ENCODE measurements at places on chromosomes 13 and 19.

DNA sequence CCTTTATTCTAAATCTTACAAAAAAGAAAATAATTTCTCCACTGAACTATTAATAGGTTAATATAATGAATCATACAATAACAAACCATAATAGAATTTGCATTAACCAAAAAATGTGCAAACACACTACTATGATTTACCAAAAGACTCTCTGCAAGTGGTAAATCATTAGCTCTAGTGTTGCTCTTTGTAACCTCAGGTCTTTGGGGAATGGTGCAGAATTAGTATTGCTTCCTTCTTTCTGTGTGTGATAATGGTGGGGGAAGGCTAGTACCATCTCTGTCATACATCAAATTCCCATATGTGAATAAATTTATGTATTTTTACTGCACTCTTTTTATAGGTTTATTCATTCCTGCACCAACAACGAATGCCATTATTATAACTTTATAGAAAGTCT lies 105.1 kb downstream of the COG6 start:
- DNase-seq: no peak

DNA sequence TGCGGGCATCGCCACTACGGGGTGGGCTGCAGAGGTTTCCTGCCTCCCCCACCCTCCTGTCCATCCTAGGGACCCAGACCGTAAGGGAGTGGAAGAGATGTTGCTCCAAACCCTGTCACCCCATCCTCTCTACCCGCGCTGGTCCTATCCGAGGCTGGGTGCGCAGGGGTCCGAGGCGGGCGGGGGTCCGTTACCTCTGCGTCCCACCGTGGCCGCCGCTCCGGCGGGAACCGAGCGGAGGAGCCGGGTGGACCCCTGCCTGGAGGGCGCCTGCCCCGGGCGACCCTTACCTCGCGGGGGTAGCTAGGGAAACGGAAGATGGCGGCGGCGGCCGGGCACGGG lies at the start of gene DGKH:
TSS of gene DGKH (plus strand) at position 307 of the 342 bp plus-strand sequence. CDS start 126 bp downstream, outside the sequence.
- DNase-seq: no peak

DNA sequence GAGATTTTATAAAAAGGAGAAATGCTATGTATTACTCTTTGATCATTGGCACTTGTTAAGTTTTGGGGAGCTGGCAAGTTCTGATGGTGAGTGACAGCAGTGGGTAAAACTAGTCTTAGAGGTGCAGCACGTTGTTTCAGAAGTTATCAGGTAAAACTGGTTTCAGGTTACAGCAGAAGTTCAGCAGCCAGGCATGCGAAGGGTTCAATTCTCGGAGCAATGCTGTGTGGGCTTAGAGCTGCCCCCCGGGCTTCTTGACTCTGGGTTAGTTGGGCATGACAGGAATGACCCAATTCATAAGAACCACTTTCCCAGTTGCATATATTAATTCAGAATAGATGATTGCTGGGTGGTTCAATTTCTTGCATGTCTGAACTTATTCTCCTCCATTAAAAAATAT lies 34.8 kb downstream of the ING1 start:
- no peak for DNase-seq

DNA sequence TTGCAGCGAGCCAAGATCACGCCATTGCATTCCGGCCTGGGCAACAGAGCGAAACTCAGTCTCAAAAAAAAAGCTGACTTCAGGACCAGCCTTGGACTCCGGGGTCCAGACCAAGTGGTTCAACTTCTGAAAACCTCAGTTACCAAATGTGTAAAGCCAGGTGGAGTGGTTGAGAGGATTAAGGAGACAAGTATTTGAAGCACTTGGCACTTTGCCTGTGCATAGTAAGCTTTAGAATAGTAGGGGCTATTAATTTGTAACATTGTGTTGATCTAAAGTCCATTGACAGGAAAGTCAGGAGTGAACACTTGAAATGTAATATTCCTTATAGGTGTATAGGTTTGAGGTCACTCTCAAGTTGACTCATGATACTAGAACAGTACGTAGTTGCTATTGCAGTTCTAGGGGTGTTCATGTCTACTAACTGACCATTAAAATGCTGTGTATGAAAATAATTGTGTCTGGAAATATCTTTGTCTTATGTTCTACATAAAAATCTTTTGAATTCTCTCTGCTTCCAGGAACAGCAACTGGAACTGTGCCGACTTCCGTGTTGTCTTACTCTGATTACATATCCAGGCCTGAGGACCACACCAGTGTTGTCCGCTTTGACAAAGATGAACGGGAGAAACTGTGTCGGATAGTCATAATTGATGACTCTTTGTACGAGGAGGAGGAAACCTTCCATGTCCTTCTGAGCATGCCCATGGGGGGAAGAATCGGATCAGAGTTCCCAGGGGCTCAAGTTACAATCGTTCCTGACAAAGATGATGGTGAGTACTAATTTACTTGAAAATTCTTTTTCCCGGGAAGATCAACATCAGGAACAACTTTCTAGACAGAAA lies 97.4 kb downstream of the FREM2 start:
- DNase-seq: no peak

- DNase-seq: no peak
These were observed 12.3 kb upstream of the C1QTNF9B start for GRCh38 chr13:23909606-23910005.

DNA sequence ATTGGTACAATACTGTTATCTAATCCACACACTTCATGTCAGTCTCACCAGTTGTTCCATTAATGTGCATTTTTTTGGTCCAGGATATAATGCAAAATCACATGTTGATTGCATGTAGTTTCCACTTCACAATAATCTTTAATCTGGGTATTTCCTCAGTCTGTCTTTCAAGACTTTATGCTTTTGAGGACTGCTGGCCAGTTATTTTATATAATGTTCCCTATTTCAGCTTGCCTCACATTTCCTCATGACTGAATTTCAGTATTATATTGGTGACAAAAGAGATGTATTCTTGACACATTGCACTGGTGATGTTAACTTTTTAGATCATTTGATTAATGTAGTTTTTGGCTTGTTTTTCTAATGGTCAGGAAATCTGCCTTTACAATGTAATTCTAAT lies 368.3 kb downstream of the IRS2 start:
- no peak for DNase-seq
